ENCODE measurements at places on chromosomes 5 and 9.

DNA sequence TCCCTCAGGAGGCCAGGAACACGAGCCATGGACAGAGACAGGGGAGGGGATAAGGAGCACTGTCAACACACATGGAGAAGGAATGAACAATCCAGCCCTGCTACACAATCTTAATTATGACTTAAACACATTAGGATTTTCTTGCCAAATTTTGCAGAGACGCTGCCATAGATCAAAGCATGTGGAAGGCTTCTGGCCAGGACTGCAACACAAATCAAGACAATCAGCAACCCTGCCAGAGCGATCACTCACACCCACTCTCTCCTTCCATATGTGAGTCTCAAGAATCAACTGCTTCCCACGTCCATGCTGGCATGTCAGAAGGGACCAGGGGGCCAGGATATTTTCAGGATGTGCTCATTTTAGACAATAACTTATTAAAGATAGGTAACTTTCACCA is 85.6 kb downstream of the ROR2 start:
- no peak for ATAC-seq

GRCh38 chr5:107724642-107725041 is 53.9 kb upstream of the EFNA5 start:
- no peak for ATAC-seq

DNA sequence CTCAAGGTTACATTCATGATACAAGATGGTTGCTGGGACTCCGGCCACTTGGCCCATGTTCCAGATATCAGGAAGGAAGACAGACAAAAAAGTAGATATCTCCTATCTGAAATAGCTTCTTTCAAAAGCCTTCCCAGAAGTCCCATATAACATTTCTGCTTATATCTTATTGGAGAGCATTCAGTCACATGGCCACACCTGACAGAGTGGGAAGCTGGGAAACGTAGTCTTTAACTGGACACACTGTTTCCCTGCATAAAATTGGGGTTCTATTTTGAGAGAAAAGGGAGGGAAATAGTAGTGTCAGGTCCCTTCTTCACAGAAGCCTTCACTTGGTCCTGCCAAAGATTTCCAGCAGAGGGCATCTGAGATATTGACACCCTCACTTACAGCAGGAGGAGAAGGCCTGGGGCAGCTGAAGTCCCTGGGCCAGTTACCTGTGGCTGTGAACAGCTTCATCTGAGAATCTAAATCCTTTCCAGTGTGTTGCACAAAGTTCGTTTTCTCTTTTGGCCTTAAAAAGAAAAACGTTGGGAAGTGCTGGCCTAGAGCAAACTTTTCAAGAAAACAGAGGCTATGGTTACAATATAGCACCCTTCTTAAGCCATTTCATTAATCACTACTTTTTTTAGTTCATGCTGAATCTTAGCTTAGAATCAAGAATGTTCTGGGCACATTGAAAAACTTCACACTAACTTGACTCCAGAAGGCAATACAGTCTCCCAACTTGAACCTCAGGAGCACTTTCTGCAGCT is 33.5 kb downstream of the SPEF2 start:
- peak; percentile 67 for ATAC-seq

DNA sequence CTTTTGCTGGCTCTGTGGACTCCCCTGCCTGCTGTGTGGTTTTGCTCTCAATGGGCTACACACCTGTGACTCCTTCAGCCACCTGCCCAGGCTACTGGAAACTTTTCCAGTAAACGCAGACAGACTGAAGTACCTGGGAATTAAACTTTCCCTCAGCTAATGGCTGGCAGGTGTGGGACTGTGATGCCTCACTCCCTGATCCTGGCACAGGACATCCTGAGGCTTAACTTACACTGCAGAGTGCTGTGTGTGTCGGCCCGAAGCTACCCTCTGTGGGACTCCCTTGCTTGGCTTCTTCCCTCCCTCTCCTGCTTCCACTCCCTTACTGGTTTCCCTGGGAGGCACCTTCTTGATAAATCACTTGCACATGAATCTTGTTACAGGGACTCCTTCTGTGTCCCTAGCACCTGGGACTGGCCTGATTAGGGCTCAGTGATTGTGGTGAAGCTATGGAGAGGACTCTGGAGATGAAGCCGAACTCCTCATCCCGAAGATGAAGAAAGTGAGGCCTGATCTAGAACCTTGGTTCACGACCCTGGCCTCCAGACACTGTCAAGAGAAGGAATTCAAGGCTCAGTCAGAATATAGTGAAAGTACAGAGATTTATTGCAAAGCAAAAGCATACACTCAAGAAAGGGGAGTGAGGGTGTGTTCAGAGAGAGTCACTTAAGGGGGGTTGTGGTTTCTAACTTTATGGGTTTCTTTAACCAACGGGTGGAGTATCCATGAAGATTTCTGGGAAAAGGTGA is 113.4 kb upstream of the ALDH1B1 start:
- ATAC-seq = no peak

- ATAC-seq = no peak
Measured at GRCh38 chr9:21683484-21684175, 118.8 kb upstream of the MTAP start.

GRCh38 chr9:124110307-124110915 is 98.8 kb downstream of the LHX2 start:
- ATAC-seq = no peak

- ATAC-seq = no peak
Measured at GRCh38 chr9:98375138-98375726, 119.8 kb upstream of the TBC1D2 start.
